ENCODE measurements at places on chromosomes 1 and 21.

- DNase-seq: no peak
These were observed 21.2 kb downstream of the NFASC start for GRCh38 chr1:204891860-204892259.

DNA sequence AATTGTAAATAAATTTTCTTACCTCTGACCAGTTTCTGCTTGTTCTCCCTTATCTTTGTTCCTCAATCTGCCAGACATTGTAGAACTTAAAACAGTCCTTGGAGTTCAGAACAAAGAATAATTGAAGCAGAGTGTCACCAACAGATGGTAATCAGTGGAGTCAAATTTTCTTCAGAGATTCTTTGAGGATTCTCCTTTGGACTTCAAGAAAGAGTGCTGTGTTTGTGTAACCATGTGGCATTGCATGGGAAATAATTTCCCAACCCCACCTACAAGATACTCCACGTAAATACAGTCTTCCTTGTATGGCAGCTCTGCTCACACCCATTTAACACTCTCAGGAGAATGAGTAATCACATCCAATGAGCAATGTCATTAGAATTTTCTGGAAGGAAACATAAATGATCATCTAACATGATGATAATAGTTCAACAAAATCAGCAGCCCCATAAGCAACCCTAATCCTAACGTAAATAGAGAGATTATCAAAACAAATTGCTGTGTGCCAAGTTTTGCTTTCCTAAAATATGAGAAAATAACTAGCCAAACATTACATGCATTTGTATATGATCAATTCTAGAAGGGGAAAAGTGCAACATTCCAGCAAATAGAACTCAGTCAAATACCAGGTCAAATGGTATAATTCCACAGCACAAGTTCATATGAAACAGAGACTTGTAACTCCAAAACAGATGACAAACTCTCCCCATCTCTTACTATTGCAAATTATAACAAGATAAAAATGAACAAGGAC is 6.9 kb upstream of the DENND1B start:
- DNase-seq: no peak

DNA sequence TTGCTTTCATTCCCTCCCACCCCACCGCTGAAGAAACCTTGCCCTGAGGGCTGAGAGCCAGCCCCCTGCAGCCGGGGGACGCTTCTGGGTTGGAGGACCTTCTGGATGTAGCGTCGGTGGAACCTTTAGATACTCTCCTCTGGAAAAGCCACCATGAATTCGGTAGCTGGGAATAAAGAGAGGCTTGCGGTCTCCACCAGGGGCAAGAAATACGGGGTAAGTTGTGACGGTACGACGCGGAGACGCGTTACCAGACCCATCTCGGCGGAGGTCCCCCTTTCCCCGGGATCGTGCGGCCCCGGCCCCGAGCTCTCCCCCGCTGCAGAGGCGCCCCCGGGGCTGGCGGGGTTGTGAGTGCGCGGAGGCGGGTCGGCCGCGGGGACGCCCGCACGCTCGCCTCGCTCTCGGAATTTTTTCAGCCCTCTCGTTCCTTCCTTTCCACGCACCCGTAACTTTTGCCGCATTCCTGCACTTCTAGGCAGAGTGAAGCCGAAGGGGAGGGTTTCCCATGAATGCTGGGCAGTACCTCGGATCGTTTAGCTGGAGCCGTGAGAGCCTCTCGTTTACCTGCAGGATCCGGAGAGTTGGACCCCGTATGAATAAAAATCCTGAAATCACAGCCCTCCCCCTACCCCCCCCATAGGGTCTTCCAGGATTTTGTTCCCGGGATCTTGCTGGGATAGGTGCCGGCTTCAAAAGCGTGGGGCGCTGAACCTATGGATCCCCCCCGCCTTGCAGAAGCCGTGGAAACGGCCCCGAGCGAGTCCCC is 671 bp downstream of the KIF26B start:
- no peak for DNase-seq

- DNase-seq: no peak
These were observed 11.3 kb downstream of the CDK18 start for GRCh38 chr1:205515781-205516253.

- no peak for DNase-seq
These were observed 41.7 kb upstream of the COA6 start for GRCh38 chr1:234331507-234331906.

GRCh38 chr1:64137412-64137803 is 66.0 kb upstream of the UBE2U start:
- no peak for DNase-seq

GRCh38 chr1:199064971-199065370 is 426.1 kb downstream of the PTPRC start:
- DNase-seq: no peak

DNA sequence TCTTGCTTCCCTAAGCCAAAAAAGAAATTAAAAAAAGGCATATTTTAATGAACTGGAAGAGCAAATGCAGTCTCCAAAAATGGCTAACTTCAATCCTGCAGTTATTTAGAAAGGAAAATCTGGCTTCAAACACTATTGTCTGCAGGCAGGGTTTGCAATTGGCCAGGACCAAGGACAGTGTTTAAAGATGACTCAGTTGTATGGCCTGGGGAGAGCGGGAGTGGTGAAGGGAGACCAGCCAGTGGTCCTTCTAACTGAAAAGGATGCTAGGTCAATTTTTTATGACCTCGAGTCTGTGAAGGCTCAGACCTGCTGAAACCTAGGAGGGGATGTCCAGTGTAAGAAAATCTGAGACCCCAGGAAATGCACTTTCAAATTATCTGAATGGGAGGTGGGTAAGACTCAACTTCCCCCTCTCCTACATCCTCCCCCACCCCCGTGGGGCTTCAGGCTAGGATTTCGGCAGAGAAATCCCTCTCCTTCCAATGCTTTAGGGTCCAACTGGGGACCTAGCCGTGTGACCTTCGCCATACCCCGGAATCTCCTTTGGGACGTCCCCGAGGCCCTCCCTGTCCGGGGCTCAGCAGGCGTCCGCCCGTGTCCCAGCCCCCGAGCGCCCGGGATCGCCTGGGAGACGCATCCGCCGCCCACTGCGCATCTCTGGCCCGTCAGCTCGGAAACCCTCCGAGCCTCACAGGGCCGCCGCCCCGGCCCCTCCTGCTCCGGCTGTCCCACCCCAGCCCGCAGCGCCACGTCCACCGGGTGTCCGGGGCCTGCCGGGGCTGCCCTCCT is 602 bp upstream of the RIMKLA start:
- no peak for DNase-seq

DNA sequence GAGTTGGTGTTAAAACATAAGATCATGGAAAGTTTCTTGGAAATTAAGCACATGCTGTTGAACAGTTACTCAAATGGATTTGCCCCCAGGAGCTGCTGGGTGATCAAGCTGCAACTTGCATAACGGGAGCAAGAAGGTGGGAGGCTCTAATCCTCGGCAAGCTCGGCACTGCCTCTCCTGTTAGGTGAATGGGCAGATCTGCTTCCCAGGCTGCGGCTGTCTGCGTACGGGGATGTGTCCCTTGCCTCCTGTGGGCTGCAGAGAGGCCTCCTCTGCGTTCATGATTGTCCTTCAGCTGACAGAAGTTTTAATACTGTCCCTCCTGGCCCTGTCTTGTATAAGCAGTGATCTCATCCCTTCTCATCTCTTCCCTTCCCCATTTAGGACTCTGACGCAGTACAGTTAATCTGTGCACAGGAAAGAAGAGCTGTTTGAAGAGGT is 36.7 kb downstream of the ATP1A1 start:
- DNase-seq: no peak

GRCh38 chr1:4118746-4119515 is 218.9 kb upstream of the C1orf174 start:
- no peak for DNase-seq

DNA sequence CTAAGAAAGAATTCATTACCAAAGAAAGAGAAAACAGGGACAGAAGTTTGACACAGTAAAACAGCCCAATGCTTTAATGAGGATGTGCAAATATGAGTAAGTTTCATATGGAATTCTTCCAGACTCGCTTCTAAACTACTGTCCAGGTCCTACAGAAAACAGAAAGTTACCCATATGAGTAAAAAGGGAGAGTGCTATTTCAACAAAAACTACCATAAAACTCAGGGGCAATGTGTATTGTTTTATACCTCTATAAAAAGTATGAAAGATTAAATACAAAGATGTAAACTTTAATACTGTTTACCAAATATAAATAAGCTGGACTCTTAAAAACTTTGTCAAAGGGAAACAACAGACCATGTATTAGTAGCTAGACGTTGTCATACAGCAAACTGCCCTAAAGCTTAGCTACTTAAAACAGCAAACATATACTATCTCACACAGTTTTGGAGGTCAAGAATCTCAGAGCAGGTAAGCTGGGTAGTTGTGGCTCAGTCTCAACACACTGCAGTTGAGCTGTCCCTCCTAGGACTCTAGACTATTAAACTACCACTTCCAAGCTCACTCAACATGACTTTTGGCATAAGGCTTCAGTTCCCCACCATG is 174.9 kb downstream of the COP1 start:
- no peak for DNase-seq

GRCh38 chr1:165235777-165236291 is 120.7 kb downstream of the LMX1A start:
- no peak for DNase-seq

DNA sequence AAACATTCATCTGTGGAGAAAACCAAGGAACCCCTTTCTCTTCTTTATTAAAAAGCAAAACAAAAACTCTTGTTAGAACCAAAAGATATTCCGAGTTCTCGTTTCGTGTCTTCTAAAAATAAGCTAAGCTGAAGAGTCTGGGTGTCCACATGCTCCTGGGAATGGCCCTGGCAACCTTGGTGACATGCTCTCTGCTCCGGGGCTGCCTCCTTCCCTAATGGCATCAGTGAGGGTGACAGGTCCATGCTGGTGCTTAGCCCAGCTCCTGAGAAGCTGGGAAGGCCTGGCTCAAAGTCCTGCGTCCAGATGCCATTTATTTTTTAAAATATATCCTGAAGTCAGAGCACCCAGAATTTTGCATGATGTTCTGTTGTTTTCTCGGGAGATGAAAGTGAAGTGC is 24.6 kb upstream of the TRAPPC10 start:
- DNase-seq: no peak

DNA sequence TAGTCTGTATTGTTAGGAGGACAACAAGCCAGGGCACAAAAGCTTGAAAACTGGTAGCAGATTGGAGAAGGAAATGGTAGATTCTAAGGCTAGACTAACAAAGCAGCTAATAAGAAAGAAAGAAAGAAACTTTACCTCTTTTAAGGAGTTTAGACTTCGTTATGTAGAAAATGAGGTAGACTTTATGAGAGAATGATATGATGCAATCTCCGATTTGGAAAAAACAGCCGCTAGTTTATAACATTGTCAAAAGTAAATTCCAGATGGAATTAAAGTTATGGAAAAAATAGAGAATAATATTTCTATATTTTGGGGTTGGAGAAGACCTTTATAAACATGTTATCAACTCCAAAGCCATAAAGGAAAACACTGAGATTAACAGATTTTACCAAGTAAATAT is 67.0 kb downstream of the CAMSAP2 start:
- no peak for DNase-seq

GRCh38 chr21:45631540-45631939 is 12.0 kb upstream of the PCBP3 start:
- no peak for DNase-seq

DNA sequence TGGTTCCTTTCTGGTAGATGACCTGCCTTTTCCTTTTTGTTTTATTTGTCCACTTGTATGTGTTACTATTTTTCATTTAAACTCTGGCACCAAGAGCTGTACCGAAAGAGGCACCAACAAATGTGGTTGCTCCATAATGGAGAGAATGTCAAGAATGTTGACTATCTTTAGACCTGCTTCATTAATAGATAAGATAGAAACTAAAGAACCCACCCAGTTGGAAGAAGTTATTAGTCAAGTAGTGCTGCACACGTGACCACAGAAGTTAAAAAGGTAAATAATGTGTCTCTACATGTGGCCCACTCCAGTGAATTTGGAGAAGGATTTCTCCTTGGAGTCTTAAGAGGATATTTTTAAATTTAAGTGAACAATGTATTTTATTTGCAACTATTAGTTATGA is 9.3 kb downstream of the ATP1A1 start:
- DNase-seq: no peak

- no peak for DNase-seq
These were observed 52.6 kb downstream of the DESI2 start for GRCh38 chr1:244705261-244706234.

GRCh38 chr1:3785045-3785444 is 11.3 kb downstream of the LRRC47 start:
- no peak for DNase-seq

DNA sequence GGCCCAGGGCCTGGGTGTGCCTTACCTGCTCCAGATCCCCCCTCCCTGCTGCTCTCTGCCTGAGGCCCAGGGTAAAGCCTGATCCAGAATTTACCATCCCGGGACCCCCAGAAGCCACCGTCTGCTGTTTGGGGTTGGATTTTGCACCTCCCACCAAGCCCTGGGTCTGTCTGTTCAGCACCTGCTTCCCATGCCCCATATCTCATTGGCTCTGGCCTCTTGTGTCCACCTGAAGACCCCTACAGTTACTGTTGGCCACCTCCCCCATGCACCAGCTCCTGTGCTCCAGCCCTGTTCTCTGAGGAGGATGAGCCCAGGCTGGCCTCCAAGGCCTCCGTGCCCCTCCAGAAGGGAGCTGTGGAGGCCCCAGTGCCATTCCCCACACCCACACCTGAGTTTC is 113.9 kb downstream of the GRIK3 start:
- DNase-seq: no peak

GRCh38 chr21:45080639-45081414 is 6.4 kb downstream of the ADARB1 start:
- DNase-seq: no peak

DNA sequence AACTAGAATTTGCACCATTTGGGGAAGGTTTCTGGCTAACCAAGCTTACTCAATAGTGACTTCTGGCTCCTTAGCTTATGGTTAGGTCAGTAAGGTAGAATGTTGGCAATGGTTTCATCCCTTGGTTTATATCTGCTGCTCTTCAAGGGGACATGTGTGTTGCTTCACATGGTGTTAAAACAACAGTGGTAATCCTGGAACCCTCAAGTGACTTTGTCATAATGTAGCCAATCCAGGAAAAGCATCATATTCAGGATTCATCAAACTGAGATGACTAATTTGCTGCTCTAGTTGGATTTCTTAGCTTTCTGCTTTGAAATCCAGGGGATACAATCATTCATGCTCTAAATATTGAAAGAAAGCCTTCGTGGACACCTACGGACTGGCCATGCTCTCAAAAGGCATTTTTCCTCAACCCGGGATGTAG is 108.7 kb downstream of the RGL1 start:
- DNase-seq: no peak

- no peak for DNase-seq
These were observed 29.9 kb upstream of the ATP2B4 start for GRCh38 chr1:203596673-203597210.

GRCh38 chr1:30327370-30328099 is 395.9 kb downstream of the MATN1 start:
- no peak for DNase-seq

GRCh38 chr1:81517987-81518386 is 282.7 kb upstream of the ADGRL2 start:
- no peak for DNase-seq
